GM06990 (cell line): ENCODE measurements at places on chromosomes 16 and 17.

GRCh38 chr17:80786470-80786869, 205.2 kb upstream of the CHMP6 start:
- no peak for DNase-seq

DNA sequence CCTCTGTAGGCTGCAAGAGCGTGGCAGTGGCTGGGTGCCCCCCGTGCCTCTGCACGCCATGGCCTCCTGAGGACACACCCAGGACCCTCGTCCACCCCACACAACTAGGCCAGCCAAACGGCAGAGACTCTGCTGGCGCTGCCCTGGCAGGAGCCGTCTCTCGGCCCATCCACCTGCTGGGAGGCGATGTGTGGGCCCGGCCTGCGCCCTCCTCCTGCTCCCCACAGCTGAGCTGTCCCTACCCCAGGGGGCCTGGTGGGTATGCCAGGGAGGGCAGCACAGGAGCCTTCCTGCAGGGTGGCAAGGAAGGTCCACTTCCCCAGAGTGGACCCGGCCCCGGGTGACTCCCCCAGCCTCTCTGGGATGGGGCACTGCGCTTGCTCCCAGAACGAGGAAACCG, 7.0 kb downstream of the RNF166 start:
- no peak for DNase-seq

- no peak for DNase-seq
These were observed 1.3 kb upstream of the ALKBH5 start for GRCh38 chr17:18182110-18182977.

- no peak for DNase-seq
These were observed 4.0 kb downstream of the CA4 start for GRCh38 chr17:60153606-60154390.

DNA sequence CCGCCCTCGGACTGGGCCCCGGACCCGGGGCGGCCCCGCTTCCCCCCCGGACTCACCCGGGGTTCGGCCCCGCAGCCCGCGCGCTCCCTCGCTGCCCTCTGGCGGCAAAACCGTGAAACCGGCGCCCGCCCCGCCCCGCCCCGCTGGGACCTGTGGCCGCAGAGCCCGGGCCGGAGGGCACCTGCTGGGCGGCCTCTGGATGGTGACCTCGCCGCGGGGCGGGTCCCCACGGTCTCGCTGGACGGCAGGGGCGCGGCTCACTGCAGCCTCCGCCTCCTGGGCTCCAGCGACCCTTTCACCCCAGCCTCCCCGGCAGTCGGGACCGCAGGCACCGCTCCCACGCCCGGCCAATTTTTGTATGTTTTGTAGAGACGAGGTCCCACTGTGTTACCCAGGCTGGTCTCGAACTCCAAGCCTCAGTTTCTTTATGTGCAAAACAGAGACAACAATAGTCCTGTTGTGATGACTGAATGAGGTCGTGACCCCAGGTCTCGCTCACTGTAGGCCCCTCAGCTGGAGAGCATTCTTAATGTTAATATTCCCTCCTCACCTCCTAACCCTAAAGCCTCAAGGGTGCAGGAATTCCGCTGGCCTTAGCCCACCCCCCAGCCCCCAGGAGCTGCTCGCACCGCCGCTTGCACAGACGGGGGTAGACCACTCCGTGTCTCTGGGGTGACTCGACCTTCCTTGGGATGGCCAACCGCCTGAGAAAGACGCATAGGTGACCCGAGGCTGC, 33.7 kb upstream of the RPH3AL start:
- peak; percentile 59 for DNase-seq

GRCh38 chr16:68297908-68298307, 12.8 kb downstream of the SLC7A6OS start:
- DNase-seq, result no peak
